ENCODE measurements at places on chromosomes 2 and 18.
A peak's percentile ranks its signal among the peaks of the same experiment; 100 is the strongest.

DNA sequence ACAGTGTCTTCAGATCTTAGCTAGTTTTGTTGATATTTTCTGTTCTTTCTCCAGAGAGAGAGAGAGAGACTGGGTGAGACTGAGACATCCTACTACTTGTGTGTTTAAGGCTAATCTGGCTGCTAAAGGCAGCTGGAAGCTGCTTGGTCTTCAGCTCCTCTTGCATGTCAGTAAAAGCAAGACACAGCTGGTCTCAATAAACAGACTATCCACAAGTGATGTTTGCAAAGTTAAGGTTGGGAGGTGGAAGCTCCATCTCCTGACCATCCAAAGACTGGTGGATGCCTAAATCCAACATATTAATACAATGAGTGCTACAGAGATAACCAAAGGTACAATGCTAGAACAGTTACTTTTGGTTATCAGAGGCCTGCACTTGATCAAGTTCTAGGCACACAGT is 17.8 kb downstream of the ERFE start:
- DNase-seq, result no peak

DNA sequence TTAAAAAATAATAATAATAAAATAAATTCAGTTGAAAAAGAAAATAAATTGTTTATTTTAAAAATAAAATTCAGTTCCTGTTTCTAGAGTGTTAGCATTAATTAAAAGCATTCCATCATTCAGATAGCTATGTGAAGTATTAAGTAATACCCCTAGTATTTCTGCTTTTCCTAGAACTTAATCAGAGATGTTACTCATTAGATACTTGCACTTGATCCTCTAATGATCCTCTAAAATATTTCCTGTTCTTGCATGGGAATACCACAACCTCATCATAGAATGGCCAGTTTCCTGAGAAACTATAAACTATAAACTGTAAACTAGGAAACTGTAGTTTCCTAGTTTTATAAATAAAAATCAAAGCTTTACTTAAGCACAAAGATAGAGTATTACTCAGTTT is 11.1 kb upstream of the CNNM3 start:
- DNase-seq, result no peak

DNA sequence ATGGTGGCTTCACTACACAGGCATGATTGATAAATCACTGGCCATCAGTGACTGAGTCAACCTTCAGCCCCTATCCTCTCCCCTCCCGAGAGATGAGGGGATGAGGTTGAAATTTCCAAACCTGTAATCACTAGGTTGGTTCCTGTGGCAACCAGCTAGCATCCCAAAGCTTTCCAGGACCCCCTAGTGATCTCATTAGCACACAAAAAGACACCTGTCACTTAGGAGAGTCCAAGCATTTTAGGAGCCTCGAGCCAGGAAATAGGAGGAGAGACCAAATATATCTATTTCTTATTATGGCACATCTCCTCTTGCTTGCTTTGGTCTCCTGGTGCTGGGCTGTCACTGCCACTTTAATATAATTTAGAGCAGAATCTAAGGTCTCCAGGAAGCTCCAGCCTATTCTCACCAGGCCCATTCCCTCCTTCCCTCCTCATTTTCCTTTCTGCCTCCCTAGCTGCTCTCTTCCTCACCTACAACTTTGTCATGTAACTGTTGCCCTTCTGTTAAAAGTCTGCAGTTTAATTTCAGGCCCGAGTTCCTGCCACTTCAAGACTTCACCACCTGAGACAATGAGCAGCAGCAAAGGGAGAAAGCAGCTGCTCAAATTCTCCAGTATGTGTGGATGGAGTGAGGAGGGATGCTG is 33.2 kb upstream of the NAB1 start:
- no peak for DNase-seq

DNA sequence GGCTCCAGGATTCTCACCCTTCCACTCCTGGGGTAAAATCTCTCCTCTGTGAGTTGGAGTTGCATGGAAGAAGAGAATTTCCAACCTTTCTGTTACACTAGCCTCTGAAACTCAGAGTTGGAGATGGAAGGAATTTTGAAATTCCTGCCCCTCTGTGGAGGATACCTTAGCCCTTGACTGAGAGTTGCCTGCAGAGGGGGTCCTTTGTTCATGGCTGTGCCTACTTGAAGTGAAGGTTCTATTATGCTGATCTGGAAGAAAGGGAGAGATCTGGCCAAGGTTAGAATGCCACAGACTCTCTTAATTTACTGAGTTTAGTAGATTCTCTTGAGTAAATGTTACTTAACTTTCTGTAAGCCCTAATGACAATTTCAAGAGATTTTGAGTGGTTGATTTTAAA is 626.6 kb upstream of the GYPC start:
- no peak for DNase-seq

GRCh38 chr2:239196474-239197021 is 204.3 kb downstream of the HDAC4 start:
- DNase-seq, result no peak

GRCh38 chr2:231386446-231386845 is 9.1 kb upstream of the B3GNT7 start:
- no peak for DNase-seq

DNA sequence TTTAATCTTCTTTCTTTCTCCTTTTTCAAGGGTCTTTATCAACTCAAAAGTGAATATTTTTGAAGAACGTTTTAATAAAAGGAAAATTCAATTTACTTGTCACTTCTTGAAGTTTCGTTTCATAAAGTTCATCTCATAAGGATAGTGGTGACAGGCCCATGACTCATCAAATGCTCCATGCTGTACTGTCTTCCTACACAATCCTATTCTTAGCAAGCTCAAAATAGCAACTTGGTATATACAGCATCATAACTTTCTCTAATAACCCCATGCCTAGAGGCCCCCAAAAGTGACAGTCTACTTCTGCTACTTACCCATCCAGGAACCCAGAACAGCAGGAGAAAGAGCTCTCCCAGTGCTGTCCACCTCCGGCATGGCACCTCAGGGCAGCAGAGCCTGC is 7.7 kb downstream of the FBXO15 start:
- no peak for DNase-seq

- DNase-seq, result peak; percentile 56
Observed at GRCh38 chr2:39865751-39866150, 86.7 kb upstream of the THUMPD2 start.

GRCh38 chr18:68215931-68216330 is 499.0 kb downstream of the TMX3 start:
- DNase-seq, result no peak

DNA sequence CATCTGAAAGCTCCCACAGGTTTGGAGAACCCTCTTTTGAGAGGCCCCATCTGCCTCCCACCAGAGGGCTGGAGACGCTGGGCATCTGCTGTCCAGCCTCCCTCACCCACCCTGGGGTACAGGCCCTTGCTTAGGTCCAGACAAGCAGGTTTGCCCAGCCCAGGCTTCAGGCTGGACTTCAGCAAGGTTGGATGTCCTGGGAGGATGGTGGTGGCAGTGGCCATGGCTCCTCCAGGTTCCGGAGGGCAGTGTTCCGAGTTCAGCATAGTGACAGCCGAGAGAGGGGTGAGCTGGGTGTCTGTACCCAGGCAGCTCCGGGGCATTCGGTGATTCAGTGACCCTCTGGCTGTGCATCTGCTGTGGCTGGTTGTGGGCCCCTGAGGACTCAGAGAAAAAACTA is 58.2 kb upstream of the HDAC4 start:
- DNase-seq, result no peak

GRCh38 chr2:231294571-231295362 is 96.3 kb downstream of the ARMC9 start:
- DNase-seq, result no peak

- DNase-seq, result no peak
Observed at GRCh38 chr18:8607776-8608742, 1.2 kb upstream of the RAB12 start.

All from RPMI8226 (cell line).